ENCODE measurements at places on chromosomes 7 and 10. TPM values are rescaled to one million over a fixed set of nuclear protein-coding genes. Genes with fewer than 3 reads are reported as not detected.

DNA sequence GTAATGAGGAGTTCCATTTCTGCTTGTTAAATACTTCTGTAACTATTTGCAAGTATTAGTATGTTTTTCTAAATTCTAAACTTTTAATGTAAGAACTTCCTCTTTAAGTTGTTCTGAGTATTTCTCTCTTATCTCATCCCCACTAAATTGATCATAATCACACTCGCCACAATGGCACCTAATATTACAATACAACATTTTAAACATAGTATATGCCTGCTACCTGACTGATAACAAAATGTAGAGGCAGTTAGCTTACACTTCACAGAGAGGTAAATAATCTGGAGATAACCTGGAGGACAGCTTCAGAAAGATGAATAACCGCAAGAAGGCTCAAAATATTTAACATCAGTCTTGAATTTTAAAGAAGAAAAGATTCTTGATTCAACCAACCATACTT lies 48.6 kb downstream of the HIBADH start:
- no peak for DNase-seq

Gene TYW1B
- 3.7 TPM for total RNA-seq

DNA sequence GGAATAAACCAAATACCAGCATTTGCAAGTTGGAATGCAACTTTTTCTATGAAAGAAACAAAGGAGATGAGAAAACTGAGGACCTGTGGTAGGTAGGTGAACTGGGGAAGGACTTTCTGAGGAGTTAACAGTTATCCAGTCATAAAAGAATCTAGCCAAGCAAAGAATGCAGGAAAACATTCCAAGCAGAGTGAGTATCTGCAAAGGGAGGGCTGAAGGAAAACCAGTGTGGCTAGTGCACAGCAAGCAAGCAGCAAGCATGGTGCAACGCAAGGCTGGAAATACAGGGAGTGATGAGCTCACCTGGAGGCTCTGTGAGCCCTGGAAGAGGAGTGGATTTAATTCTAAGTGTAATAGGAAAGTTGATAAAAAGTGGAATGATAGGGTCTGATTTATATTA lies 44.0 kb downstream of the RTKN2 start:
- DNase-seq, result peak; percentile 90

DNA sequence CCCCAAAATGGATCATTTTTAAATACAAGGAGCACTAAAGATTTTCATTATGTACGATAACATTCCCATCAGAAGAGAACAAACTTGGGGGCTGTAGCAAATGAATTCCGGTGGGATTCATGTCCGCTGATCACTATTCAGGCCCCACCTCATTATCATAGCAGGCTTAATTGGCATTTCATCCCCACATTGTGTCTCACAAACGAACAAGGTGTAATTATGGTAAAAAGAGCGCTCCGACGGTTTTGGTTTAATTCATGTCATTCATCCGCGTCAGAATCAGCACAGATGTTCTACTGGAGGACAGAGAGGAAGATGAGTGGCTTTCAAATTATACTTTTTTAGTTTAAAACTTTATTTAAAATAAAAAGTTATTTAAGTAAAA lies 124.7 kb downstream of the MAD1L1 start:
- no peak for DNase-seq

- DNase-seq, result no peak
Observed at GRCh38 chr7:25911738-25912607, 240.0 kb upstream of the NFE2L3 start.
